Left lobe of liver (tissue), 2 donors: ENCODE measurements at places on chromosomes 1 and 21.
A peak's percentile ranks its signal among the peaks of the same experiment; 100 is the strongest.

DNA sequence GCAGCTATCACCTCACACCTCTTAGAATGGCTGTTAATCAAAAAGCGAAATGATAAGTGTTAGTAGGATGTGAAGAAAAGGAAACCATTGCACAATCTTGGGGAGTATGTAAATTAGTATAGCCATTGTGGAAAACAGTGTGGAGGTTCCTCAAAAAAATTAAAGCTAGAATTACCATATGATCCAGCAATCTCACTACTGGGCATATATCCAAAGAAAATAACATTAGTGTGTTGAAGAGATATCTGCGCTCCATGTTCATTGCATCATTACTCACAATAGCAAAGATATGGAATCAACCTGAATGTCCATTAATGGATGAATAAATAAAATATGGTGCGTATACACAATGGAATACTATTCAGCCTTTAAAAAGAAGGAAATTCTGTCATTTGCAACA lies 68.9 kb downstream of the SNRPE start:
- DNase-seq = no peak

GRCh38 chr1:84540759-84541158 lies 33.5 kb downstream of the CTBS start:
- DNase-seq = no peak

DNA sequence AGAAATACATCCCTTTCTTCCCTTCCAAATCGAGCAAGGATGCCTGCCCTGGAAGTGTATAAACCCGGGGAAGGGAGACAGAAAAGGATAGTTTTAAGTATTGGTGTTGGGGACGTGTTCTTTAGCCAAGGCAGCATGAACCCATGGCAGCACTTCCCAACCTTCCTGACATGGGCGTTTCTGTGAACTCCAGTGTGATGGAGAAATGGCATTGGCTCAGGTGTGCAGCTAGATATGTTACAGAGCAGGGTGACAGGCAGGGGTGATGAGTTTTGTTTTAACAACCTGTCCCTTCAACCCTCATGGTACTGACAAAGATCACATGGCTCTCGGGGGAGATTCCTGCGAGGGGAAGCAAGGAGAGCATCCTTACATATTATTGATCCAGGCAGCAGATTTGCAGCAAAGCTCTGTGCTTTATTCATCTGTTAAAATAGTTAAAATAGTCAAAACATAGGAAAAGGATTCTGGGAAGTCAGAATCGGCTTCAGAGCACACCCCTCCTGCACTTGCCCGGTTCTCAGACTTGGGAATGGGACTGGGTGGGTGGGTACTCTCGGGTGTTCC lies 4.0 kb downstream of the MX1 start:
- DNase-seq = no peak

- no peak for DNase-seq
Observed at GRCh38 chr1:41019353-41019745, 2.2 kb downstream of the SLFNL1 start.

DNA sequence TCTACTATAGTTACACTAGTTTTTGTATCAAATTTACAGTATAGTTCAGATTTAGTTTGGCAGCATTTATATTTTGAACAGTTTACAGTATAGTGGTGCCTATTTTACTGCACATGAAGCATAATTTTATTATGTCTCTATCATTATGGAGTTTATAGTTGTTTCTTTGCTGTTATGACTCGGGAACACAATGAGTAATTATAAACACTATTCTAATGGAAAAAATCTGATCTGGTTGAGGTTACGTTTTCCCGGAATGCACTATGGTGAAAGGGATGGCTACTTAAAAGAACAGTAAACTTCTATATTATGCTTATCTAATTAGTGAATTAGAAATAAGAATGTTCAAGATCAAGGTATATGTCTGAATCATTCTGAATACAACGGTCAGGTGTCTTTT lies 10.6 kb downstream of the LCA5L start:
- DNase-seq = no peak

DNA sequence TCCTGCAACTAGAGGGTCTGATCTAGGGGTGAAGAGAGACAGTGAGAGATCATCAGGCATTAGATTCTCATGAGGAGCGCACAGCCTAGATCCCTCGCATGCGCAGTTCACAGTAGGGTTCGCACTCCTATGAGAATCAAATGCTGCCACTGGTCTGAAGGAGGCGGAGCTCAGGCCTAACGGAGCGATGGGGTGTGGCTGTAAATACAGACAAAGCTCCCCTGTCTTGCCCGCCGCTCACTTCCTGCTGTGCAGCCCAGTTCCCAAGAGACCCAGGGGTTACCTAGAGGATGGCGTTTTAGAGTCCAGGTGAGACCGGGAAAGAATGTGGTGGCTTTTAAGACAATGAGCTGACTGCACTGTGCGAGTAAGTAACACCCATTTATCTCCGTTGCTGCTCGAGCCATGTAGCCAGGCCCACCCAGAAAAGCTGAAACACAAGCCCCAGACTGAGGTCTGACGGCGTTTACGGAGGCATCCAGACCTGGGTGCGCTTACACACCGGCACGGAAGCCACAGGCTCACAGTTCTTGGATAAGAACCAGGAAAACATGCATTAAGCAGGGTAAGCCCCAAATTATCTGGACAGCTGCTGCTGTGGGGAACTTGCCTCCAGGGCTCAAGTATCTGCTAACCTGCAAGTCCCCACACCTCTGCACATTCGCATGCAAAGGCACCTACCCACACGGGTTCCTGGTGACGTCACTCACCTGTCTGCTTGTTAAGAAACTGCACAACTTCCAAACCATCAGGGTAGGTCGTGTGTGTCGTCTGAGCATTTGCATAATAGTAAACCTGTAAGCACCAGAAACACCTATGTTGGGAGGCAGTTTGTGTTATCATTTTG lies 12.5 kb downstream of the TCP10L start:
- DNase-seq = no peak

DNA sequence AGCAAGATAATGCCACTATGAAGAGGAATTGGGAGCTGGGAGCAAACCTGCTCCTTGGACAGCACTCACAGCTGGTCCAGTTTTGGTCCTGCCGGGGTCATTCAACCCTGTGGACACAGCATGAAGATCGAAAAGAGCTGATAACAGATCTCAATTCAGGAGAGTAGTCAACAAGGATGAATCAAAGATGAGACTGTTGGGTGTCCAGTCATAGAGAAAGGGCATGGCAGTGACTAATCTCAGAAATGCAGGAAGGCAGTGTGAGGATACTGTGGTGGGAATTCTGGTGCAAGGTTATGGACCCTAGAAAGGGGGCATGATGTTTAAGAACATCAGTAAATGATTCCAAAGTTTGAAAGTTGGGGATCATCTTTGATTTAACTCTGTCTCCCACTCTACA lies 261.4 kb upstream of the ZP4 start:
- DNase-seq = no peak

DNA sequence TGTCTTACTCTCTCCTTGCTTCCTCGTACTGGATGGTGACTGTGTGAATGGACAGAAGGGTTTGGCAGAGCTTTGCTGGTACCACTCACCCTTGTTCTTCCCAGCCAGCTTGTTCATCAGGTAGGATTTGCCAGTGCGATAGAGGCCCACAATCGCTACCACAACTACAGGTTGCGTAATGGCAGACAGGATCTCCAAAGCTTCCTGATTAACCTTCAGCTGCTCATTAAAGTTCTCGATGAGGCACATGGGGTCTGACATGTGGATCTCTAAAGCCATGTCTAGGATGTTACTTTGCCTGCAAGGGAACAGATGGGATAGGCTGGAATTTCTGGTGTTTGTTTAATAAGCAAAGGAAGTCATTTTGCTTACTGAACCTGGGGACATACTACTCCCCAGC lies 3.4 kb downstream of the GBP5 start:
- DNase-seq = no peak

- no peak for DNase-seq
Observed at GRCh38 chr21:23955135-23955843, 1652.0 kb downstream of the MRPL39 start.

GRCh38 chr1:156923670-156924477 lies 3.4 kb downstream of the LRRC71 start:
- DNase-seq = no peak

GRCh38 chr21:44547656-44548331 lies 3.5 kb downstream of the KRTAP10-2 start:
- DNase-seq = no peak

DNA sequence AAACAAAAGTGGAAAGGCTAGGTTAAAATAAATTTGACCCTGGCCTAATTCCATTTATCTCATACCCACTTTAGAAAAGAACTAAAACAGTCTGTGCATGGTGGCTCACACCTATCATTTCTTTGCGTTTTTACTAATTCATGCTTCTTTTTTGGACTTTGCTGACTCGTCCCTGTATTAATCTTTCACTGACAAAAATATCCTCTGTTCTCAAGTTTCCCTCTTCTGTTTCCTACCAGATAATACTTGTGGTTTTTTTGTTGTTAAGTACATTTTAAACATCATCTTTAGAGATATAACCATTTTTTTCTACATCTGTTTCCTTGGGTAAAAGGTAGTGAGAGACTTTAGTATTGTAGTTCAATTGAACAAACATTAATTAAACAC lies 11.5 kb downstream of the CNST start:
- no peak for DNase-seq

- DNase-seq = no peak
Observed at GRCh38 chr1:151995774-151996173, 2.1 kb upstream of the S100A10 start.

- DNase-seq = no peak
Observed at GRCh38 chr1:37739222-37739621, 25.7 kb downstream of the EPHA10 start.

DNA sequence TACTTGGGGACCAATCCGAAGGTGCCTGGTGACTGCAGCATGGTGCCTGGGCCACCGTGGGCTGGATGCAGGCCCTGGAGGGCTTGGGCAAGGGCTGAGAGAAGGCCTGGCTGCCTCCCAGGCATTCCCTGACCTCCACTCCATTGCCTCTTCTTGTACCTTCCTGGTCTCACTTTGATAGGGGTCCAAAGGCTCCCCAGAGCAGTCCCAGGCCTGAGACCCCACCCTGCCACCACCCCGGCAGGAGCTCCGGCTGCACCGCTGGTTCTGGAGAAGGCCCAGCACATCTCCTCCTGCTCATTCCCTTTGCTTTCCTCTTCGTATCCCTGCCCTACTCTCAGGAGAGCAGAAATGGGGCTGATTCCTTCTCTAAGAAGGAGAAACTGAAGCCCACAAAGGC lies 133.3 kb upstream of the IPO9 start:
- DNase-seq = no peak

- DNase-seq = no peak
Observed at GRCh38 chr1:173009597-173009996, 41.1 kb downstream of the TNFSF18 start.

DNA sequence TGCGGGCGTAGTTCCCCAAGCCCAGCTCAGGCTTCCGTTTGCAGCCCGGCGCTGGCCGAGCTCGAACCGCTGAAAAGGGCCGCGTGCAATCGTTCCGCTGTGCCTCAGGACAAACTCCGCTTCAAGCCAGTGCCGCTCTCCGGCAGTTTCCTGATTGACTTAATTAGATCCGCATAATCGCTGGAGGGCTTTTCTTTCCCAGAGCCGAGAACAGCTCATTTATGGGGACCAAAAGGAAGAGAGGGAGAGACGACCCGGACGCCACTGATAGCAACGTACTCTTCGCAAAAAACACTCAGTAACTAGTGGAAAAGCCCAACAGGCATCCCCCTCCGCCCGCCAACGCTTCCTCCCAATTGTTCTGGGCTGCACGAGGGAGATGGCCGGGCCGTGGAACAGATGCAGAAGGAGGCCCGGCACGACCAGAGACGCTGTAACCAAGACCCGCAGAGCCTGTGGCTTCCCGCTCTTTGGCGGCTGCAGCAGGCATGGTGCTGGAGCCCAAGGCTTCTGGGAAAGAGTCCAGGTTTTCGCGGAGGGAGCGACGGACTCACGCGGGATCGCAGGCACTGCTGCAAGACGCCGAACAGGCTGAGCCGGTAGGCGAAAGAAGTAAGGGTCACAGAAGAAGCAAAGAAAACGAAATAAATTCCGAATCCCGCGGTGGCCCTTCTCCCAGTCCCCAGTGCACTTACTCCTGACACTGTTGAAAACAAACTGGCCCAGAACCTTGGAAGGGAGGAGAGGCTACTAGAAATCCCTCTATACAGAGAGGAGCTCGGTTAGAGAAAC lies 3.6 kb upstream of the FOXD2 start:
- no peak for DNase-seq

DNA sequence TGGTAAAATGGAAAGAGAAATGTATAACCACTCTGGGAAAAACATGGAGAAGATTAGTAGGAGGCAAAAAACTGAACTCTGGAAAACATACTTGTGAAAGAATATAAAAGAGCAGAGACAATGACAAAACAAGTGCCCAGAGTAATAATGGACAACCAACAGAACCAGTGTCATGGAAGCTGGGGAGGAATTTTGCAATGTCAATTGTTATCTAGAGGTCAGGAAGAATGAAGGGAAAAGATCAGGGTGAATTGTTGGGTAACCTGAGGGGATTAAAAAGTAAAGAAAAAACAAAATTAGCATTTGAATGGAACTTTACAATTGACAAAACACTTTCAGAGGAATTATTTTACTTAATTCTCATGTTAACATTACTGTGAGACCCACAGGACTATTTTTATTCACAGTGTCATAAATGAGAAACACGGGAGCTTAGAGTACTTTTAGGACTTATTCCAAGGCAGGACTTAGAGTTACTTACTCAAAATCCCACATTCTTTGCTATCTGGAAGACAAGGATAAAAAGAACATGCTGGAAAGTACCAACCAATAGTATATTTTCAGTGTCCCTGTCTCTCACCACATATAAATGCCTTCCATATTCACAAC lies 19.5 kb downstream of the JAM2 start:
- DNase-seq = no peak

GRCh38 chr1:36517011-36517771 lies 34.5 kb upstream of the CSF3R start:
- DNase-seq = no peak

GRCh38 chr21:39562791-39563770 lies 49.7 kb upstream of the B3GALT5 start:
- no peak for DNase-seq

DNA sequence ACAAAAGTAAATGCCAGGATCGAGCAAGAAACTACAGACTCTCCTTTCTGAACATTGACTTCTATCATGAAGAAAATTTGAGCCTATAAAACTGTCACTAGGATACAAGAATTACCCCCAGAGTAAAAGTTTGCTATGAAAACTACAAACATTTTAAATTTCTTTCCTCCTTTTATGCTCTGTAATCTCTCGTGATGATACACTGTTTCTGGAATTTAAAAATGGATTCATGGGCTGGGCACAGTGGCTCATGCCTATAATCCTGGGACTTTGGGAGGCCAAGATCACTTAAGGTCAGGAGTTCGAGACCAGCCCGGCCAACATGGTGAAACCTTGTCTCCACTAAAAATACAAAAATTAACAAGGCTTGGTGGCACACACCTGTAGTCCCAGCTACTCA lies 181.3 kb downstream of the ZNF281 start:
- DNase-seq = no peak

DNA sequence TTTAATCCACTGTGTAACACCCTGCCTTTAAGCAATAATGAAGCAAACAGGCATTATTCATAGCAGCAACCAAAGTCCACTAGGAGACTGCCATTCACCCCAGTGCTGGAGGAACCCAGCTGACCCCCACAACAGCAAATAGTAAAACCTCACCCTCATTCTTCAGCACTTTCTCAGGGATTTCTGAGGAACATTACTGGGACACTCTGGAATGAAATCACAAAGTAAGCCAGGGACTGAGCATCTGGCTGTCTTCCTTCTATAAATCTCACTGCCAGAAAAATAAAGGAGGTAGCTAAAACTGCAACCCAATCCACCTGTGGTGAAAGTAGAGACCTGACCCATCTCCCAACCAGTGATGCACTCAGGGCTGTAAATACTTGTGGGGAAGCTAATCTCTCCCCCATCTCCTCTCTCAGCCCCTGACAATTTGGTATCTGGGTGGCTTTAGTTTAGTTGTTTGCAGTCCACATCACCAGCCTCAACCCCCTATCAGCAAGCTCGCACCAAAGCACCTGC lies 47.1 kb downstream of the COL6A1 start:
- no peak for DNase-seq

GRCh38 chr1:30407865-30408580 lies 315.4 kb downstream of the MATN1 start:
- peak; percentile 28 for DNase-seq
